GM12878 (cell line): ENCODE measurements at places on chromosomes 2 and 18. TPM values are rescaled to one million over a fixed set of nuclear protein-coding genes. Genes with fewer than 3 reads are reported as not detected.

The ZNF385B gene
- not detected in 2 replicates for total RNA-seq

The ABHD1 gene
- 0.29 TPM in 1 of 2 replicates, not detected in the other for total RNA-seq

The CCT7 gene
- 474 and 494 TPM in 2 replicates for total RNA-seq

The SERPINB12 gene
- total RNA-seq: not detected in 2 replicates

The NAT8 gene
- not detected in 2 replicates for total RNA-seq

The GNAL gene
- total RNA-seq: not detected in 2 replicates

The GALNT5 gene
- 0.05 and 0.08 TPM in 2 replicates for total RNA-seq

The IL36G gene
- not detected in 2 replicates for total RNA-seq

The ADCYAP1 gene
- not detected in 2 replicates for total RNA-seq

The DIPK1C gene
- total RNA-seq: not detected in 2 replicates

The RNU2-63P gene
- total RNA-seq: 12.3 and 12.8 TPM in 2 replicates

The DYNAP gene
- total RNA-seq: not detected in 2 replicates

The ACOXL gene
- 0.51 and 1.1 TPM in 2 replicates for total RNA-seq

The NT5C1B gene
- not detected in 2 replicates for total RNA-seq

The CCDC85A gene
- total RNA-seq: not detected in 2 replicates

The DSC2 gene
- 3.9 and 4.4 TPM in 2 replicates for total RNA-seq
